ENCODE measurements at places on chromosomes 5 and 9.

GRCh38 chr5:151107738-151108520 lies 27.1 kb upstream of the TNIP1 start:
- DNase-seq = no peak

DNA sequence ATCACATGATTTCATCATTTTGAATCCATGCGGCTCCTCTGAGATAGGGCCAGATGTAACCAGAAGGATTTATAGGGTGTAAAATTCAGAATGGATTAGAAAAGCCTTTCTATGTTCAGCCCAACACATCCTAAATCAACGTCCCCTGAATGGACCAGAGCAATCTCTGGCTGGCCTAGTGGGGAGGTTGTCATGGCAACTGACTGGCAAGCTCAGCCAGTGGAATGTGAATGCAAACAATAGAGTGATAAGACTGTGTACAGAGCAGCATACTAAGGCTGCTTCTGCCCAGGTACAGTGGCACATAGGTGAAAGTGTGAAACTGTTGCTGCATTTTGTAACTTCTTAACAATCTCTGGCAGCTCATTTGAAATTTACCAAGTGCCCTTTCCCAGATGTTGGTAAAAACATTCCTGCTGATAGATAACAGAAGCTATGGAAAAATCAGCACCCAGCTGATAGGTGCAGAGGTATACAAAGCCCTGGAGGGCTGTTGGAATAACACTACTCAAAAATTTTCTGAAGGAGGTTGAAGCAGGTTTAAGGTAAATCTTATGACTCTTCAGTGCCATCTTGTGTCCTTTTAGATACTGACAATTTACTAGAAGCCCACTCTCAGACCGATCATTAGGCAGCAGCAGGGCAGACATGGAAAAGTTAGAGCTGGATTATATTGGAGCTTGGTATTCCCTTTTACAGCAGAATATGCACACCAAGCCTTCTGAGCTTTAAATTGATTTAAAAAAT lies 267.2 kb downstream of the RAB3C start:
- no peak for DNase-seq

GRCh38 chr5:79076819-79077218 lies 7.3 kb downstream of the BHMT2 start:
- DNase-seq = no peak

DNA sequence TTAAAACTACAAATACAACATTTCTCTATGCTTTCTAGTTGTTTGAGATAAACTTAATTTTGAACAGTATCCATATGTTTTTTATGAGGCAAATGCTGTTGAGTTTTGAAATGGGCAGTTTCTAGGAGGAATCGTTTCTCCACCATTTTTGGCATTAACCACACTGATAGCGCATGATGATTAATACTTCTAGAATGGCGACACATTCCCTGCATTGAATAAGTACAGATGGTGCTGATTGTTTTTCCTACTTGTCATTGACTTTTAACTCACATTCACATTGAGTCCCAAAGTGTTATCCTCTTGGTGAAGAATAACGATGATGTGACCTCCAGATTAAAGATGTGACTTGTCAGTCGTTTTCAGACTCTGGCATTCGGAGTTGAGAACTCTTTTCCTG lies 6.5 kb upstream of the CCDC192 start:
- no peak for DNase-seq

DNA sequence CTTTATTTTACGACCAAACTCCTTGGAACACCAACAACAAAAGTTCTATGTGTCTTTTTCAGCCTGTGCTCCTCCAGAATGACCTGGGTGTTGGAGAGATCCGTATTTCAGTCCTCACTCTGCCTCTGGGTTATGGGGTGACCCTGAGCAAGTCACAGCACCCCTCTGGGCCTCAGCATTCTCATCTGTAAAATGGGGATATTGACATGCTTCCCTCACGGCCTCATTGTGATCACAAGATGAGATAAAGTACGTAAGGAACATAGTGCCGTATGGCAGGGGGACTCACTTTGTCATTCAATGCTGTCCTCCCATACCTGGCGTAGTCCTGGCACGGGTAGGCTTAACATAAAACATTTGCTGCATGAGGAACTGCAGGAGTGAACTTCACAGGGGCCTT lies 123.0 kb upstream of the HAND1 start:
- no peak for DNase-seq

- no peak for DNase-seq
These were observed 58.1 kb upstream of the SPTLC1 start for GRCh38 chr9:92173318-92173717.

- no peak for DNase-seq
These were observed 284.5 kb downstream of the DEPDC1B start for GRCh38 chr5:60415443-60415842.

- DNase-seq = peak; percentile 37
These were observed 7.5 kb downstream of the UNC5A start for GRCh38 chr5:176817841-176818377.

GRCh38 chr5:167877924-167878323 lies 413.5 kb upstream of the WWC1 start:
- DNase-seq = no peak

DNA sequence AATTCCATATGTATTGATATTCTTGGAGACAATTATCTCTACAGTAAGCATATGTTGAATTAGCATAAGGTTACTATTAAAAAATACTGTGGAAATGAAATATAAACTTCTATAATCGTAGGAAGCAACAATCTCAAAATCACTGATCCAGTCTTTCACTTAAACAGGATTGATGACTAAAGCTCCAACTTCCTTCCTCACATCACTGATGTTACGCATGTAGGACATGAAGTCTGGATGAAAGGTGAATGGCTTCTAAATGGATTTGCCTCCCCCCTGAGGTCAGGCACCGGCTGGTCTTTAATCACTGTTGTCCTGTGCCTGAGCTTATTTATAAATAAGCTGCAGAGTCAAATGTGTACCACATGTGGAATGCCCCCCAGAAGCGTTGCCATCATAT lies 157.1 kb upstream of the NFIB start:
- no peak for DNase-seq

DNA sequence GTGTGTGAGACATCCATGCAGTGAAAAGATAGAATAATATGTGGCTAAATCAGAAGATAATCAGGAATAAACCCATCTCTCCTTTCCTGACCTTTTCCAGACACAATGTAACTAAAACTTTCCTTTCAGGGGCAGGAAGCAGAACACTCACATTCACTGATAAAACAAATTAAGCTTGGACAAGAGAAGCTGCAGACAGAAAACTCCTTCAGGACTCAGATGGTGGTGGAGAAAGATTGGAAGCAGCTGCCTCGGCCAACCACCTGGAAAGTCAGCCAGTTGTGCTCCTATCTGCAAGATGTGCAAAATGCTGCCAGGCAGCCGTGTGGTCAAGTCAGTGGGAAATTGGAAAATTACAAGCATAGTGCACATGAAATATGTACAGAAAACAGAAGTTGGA lies 26.9 kb downstream of the RASEF start:
- no peak for DNase-seq

GRCh38 chr9:91162784-91163443 lies 198.8 kb downstream of the AUH start:
- peak; percentile 71 for DNase-seq

GRCh38 chr9:135073741-135074305 lies 13.6 kb upstream of the OLFM1 start:
- DNase-seq = no peak

DNA sequence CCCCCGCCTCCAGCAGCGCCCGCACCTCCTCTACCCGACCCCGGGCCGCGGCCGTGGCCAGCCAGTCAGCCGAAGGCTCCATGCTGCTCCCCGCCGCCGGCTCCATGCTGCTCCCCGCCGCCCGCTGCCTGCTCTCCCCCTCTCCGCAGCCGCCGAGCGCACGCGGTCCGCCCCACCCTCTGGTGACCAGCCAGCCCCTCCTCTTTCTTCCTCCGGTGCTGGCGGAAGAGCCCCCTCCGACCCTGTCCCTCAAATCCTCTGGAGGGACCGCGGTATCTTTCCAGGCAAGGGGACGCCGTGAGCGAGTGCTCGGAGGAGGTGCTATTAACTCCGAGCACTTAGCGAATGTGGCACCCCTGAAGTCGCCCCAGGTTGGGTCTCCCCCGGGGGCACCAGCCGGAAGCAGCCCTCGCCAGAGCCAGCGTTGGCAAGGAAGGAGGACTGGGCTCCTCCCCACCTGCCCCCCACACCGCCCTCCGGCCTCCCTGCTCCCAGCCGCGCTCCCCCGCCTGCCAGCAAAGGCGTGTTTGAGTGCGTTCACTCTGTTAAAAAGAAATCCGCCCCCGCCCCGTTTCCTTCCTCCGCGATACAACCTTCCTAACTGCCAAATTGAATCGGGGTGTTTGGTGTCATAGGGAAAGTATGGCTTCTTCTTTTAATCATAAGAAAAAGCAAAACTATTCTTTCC lies 19.3 kb downstream of the CDKN2A start:
- DNase-seq = peak; percentile 48

- DNase-seq = no peak
These were observed 243.8 kb upstream of the PUM3 start for GRCh38 chr9:3087697-3088096.

DNA sequence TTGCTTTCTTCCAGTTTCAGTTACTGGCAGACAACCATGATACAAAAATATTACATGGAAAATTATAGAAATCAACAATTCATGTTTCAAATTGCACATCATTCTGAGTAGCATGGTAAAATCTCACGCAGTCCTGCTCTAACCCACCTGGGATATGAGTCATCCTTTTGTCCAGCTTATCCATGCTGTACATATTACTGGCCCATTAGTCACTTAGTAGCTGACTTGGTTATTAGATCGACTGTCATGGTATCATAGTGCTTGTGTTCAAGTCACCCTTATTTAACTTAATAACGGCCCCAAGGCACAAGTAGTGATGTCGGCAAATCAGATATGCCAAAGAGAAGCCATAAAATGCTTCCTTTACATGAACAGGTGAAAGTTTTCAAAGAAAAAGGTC lies 41.2 kb downstream of the NADK2 start:
- DNase-seq = no peak

- DNase-seq = no peak
These were observed 9.4 kb upstream of the C5orf15 start for GRCh38 chr5:133977858-133978257.

GRCh38 chr9:79692857-79693571 lies 121.2 kb downstream of the TLE4 start:
- no peak for DNase-seq

DNA sequence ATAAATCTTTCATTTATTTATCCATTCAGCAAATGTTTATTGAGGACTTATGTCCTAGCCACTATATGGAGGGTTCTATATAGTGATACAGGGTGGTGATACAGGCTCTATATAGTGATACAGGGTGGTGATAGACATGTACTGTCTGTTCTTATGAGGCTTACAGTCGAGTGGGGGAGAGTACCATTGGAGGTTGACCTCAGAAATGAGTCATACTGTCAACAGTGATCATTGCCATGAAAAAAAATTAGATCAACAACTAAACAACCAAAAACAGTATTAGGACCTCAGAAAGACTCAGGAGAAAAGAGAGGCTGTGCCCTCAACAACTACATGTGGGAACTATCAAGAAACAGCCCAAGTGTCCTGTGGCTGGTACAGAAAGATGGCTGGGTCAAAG lies 22.0 kb downstream of the PAPPA start:
- DNase-seq = no peak

GRCh38 chr9:31023847-31024246 lies 1360.6 kb upstream of the ACO1 start:
- DNase-seq = no peak

GRCh38 chr9:38700695-38701094 lies 19.2 kb downstream of the FAM240B start:
- DNase-seq = no peak

- no peak for DNase-seq
These were observed 24.2 kb upstream of the ANKRD33B start for GRCh38 chr5:10539687-10539998.

GRCh38 chr5:93304456-93305250 lies 276.4 kb downstream of the NR2F1-AS1 start:
- no peak for DNase-seq

- DNase-seq = peak; percentile 45
These were observed 7.6 kb downstream of the ARPC5L start for GRCh38 chr9:124869466-124869985.

DNA sequence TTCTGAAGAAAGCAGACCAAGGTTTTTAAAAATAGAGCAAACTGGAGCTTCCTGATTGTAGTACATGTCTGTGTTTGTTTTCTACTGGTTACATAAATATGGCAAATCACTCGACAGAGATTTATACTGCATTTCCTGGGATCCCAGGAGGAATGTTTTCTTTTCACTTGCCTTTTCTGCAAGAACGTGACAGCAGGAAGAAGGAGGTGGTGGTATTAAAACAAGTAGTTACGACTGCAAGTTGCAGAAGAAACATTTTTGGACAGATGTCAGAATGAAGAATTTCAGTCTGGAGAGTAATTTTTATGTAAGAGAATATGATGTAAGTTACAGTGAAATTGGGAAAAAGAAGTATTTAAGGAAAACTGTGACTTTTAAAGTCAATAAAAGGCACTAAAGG lies 253.7 kb upstream of the NFIL3 start:
- no peak for DNase-seq

DNA sequence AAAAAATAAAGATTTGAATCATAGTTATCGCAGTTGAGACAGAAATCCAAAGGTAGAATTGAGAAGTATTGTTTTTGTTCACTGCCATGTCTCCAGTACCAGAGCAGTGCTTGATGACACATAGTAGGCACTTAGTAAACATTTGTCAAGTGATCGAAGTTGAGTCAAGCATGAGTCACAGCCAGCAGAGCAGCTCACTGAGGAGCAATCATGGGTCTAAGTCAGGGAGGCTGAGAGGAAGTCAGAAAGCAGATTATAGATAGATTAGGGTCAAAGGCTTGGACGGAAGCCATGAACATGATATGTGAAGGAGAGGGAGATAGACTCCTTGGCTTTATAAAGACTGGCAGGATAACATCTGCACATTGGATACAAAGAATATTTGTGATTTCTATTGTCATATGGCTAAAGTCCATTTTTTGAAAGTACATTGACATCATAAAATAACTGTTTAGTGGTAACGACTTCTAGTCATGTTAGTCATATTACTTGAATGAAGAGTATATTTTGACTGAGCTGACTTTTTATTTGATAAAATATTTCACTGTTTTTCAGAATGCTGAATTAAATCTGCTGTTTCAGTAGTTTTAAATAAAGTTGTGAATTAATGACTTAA lies 168.5 kb downstream of the RAB3C start:
- DNase-seq = no peak

DNA sequence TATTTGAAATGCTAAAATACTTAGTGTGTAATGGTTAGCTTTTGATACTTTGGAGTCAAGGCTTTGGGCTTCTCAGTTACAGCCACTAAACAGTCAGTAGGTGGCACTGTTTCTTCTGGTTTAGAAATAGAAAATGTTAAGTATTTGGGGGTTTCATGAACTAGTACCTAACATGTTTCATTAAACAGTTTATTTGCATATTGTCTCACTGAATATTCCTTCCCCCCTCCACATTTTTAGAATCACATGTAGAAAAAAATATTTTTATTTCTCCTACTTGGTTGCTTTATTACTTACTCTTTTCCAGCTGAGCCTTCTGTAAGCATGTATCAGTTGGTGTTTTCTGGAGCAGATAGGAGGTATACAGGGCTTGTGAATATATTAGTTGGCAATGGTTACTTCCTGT lies 48.0 kb downstream of the IPO11 start:
- DNase-seq = no peak

Data from stimulated activated CD4-positive, alpha-beta T cell treated with anti-CD3 and anti-CD28 coated beads, Interleukin-2, amount 100 ng/mL, for 24 hours (primary cell).